Activated naive CD4-positive, alpha-beta T cell (primary cell): ENCODE measurements at places on chromosomes 3 and 15.

DNA sequence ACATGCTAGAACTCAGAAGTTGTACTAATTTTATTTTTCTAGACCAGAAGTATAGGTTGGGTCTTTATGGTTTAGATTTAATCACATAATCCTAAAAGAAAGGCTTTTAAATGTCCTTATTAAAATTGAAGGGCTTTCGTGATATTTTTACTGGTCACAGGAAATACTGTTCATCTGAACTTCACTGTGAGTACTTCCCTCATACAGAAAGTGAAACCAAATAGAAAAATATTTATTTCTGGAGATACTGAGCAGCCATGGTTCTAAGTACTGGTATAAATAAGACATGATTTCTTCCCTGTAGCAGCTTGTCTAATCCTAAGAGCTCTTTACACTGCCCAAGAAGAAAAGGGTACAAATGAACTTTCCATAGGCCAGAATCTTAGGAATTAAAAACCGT, 2.0 kb downstream of the SNRK start:
- no peak for DNase-seq

DNA sequence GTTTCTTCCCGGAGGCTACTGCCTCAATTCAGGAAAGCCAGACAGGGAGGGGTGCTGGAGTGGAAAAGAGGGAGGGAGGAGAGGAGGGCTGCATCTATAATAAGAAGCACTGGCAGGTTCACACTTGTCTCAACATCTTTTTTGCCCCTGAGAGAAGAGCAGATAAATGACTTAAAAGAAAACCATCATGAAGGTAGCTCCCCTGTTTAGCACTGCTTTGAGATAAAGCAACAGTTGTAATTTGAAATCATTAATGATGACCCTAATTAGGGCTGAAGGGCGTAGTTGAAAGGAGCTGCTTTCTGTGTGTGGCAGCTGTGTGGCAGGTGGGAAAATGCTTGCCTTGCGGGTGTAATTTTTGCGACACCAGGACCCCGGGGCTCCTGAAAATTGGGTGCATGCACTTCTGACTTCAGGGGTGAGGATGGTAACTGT, 222.8 kb upstream of the IL12A start:
- no peak for DNase-seq

DNA sequence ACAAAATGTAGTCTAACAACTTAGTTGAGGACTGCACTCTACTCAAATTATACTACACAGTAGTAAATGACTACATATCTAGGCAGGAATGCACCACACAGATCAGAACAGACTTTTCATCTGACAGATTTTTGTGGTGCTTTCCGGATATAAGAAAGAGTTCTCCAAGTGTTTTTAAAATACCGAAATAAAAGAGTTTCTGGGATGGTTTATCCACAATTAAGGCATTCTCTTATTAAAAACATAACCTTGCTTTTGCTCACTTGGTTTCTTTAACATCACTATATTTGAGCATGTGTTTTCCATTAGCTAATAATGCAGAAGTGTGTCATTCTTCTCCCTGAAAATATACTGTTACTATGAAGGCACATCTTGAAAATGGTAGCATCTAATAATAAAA, 132.9 kb downstream of the MAGI1 start:
- DNase-seq, result no peak

DNA sequence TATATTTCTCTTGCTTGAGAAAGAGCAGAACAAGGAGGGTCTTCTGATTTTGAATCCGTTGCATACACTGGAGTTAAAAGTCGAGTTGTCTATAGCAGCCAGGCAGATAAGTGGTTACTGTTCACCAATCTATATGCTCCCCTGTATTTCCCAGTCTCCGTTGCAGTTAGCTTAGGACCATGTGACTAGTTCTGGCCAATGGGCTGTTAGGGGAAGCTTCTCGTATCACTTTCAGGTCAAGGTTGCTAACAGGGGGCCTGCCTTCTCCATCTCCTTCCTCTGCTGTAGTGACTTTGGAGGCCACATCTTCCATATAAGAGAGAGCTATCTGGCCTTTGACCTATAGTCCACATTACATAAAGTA, 188.5 kb upstream of the KBTBD8 start:
- DNase-seq, result no peak

DNA sequence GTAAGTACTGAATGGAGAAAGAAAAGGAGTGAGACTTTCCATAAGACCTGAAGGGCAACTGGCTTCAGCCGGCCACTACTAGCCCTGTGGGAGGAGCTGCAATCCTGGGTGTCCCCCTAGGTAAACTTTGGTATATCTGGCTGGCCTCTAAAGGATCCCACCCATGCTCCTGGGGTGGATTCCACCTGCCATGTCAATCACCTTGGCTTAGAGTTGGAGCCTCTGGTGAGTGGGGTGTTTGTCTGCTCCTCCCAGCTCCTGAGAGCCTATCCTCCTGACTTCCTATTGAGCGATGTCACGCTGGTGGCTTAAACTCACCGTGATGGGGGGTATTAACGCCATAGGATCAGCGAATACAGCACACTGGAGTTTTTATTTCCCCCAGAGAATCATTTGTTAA, 2.6 kb downstream of the SPTBN5 start:
- no peak for DNase-seq

- no peak for DNase-seq
These were observed 1.0 kb downstream of the EOMES start for GRCh38 chr3:27720899-27721716.

DNA sequence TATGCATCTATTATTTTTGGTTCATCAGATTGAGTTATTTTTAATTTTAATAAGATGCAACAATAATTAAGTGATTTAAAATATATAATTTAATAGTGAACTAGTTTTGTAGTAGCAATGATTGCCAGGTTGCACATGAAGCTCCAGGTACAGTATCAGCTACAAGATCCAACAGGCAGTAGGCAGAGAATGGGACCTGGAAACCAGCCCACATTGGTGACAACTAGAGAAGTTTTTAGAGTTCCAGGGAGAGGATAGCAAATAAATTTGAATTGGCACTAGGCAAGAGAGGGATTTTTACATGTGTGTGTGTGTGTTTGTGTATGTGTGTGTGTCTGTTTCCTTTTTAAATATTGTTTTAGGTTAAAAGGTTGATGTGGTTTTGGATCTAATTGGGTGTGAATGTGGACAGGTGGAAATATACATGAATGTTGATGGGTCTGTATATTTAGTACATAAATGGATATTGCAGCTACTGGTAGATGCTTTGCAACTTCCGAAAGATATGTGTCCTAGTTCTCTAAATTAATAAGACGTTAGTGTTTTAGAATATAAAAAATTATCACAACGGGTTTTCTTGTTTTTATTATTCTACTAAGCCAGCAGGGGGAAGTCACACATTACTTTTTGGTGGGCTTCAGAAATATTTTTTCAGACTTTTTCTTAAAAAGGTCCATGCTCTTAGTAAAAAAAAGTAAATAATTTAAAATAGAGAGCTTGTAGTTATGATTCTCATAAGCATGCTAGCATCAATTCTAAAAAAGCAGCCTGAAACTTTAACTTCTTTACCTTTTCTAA, 110.1 kb upstream of the GBE1 start:
- DNase-seq, result no peak

GRCh38 chr15:100759106-100759505, 120.5 kb upstream of the ALDH1A3 start:
- DNase-seq, result no peak

DNA sequence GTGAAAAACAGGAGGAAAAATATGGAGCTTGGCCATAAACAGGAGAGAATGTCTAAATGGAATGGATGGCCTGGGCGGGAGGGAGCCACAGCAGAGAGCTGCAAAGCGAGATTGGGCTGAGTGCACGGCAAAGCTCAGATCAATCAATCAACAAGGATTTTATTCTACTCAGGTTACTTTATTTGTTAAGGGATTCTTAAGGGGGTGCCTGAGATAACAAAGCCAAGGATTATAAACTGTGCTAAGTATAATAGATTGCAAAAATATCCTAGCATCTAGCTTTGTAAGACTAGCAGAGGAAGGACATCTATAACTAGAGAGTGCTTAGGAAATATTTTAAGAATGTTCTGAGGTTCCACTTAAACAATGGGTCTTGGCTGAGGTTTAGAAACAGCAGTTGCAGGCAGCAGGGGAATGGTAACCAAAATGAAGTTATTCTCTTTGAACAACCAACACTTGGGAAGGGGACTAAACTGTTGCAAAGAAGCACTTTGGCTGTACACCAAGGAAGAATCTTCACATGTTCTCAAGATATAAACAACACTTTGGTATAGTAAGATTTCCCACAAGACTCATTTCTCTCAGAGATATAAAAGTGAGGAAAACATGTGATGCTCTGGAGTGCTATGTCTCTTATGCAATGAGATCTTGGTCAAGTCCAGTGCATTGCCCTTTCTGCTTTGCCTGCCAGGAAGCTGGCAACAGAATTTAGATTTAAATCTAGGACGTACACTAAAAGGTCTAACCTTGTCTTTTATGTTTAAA, 35.5 kb downstream of the TMEM212 start:
- DNase-seq, result no peak

GRCh38 chr15:74957476-74958035, 984 bp upstream of the RPP25 start:
- no peak for DNase-seq

GRCh38 chr3:156787926-156788663, 38.1 kb upstream of the LEKR1 start:
- DNase-seq, result no peak

DNA sequence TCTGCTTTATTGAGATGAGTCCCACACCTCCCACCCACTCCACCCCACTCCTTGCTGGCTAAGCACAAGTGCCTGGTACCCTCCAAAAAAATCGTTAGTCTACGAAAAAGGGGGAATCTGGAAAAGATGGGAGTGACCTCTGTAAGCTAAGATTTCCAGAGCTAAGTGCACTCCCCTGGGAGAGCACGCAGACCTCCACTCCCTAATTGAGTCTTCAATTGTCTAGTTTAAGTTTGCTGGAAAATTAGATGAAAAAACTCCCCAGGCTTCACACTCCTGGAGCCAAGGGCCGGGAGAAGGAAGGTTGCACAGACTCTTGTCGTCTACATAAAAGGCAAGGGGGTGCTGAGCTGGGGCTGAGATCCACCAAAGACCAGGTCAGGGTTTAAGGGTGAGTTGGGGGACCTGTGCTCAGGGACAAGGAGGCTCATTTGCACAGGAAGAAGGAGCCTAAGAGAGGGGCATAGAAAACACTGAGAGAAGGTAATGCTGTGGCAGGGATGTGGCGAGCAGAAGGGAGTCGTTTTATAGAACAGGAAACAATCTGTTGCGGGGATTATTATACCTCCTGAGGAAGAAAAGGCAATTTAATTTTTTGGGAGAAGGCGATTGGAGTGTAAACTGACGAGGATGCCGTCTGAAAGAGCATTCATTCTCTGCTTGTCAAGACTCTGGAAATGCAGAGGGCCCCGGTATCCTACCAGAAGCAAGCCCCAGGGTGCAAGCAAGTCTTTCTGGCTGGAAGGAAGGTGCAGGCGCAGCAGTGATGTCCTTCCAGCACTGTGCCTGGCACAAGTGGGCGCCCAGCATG, 126.5 kb upstream of the DLG1 start:
- DNase-seq, result no peak

DNA sequence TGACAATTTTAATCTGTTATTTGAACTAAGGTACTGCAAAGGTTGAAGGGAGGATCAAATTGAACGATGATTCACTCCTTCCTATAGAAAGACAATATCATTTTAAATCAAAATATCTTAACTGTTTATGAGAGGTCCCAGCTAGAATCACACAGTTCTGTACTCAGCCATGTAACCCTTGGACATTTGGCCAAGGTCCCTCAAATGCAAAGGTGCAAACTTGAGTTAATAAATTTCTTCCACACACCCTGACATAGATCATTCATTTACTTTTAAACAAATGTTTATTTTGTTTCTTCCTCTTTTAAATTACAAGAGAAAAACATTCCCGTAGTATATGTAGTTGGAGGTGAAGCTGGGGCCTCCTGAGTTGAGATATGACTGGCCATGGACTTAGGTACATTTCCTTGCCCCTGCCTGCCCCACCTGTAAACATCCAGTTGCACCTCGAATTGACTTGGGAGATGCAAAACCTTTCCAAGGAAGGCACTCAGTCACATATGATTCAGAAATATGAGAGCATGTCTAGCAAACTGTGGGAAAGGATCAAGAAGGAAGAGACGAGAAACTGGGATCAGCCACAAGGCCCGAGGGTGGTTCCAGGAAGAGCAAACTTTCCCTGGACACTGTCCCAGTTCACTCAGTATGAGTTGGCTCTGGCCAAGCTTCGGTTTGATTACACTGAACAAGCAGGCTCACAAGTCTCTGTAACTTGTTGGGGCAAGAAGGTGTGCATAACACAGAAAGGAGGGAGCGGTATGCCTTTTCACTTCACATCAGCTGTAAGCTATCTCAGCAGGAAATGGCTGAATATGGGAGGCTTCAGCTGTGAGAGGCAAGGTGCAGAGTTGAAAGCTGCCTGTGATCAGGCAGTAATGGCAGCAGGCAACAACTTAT, 6.7 kb downstream of the TNFSF10 start:
- no peak for DNase-seq

- no peak for DNase-seq
These were observed 284.9 kb downstream of the TLE3 start for GRCh38 chr15:69812861-69813261.

- DNase-seq, result no peak
These were observed 31.5 kb downstream of the SPTSSB start for GRCh38 chr3:161339517-161340500.

DNA sequence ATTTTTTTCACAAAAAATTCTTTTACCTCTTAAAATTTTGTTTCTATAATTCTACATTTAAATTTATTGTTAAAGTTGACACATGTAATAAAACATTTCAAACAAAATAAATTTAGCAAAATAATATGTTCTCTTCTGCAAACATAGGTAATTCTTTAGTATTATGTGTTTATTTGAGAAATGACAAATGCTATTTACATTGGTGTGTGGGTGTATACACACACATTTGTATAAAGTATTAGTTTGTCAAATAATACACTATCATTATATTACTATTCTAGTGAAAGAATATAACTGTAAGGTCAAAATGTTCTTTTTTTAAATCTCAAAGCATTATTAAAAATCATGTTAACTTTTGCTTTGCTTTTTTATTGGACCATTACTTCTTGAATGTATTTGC, 1370.6 kb downstream of the SI start:
- no peak for DNase-seq

GRCh38 chr3:173098959-173099358, 42.1 kb downstream of the SPATA16 start:
- DNase-seq, result no peak

DNA sequence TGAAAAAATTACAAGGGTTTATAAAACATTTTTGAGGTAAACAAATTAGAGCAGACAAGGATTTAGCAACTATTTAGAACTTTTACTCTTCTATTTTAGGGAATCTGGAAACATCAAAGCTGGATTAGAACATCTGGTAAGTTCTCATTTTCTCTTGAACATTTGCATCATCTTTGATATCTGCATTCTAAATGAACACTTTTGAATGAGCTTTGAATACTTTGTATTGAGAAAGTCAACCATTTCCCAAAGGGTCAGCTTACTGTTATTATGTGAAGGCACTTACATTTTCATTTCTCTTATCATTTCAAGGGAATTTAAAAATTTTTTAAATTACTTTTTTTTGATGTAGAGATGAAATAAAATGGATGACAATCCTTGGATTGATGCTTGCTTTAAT, 188.1 kb downstream of the RSRC1 start:
- no peak for DNase-seq

DNA sequence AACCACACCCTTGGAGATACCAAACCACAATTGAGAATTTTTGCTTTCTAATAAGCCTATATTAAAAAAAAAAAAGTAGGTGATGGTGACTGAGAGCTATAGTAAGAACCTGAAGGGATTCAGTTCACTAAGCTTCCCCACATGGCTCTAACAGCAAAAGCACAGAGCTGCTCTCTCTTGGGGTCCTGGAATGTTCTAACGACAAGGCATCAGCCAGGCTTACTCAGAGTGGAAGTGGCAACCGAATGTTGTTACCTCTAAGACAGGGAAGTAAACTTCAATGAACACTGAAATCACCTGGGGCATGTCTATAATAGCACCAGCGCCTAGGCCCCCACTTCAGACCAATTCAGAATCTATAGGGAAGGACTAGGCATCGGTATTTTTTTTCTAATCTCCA, 397.7 kb downstream of the MAGI1 start:
- no peak for DNase-seq
